ENCODE measurements at places on chromosomes 7 and 10.

GRCh38 chr7:86089455-86089854, 554.3 kb upstream of the GRM3 start:
- no peak for DNase-seq

DNA sequence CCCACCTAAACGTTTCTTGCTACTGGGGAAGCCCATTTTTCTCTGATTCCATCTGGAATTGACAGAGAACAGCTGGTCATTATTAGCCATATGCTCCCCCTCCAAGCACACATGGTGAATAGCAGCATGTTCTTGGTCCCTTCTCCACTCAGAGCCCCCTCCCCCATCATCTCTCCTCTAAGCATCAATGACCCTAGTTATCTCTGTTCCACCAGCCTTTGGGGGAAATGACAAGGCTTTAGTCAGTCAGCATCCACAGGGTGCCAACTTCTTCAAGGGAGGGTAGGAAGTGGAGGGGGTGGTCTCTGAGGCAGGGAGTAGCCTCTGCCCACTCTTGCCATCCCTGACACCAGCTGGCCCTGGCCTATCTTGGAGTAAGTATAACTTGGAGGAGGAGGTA, 163.1 kb downstream of the UBE2H start:
- no peak for DNase-seq

DNA sequence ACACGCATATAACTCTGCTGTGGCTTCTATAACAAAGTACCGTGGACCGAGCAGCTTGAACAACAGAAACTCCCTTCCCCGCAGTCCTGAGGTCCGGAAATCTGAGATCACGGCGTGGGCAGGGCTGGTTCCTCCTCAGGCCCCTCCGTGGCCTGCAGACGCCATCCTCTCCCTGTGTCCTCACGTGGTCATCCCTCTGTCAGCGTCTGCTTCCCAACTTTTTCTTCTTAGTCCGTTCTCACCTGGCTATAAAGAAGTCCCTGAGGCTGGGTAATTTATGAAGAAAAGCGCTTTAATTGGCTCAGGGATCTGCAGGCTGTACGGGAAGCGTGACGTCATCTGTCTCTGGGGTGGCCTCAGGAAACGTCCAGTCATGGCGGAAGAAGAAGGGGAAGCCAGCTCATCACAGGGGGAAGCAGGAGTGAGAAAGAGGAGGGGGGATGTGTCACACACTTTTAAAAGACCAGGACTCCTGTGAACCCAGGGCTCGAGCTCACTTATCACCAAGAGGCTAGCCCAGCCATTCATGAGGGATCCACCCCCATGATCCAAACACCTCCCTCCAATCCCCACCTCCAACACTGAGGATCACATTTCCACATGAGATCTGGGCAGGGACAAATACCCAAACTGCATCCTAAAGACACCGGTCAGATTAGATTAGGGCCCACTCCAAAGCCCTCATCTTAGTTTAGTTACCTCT, 91.2 kb upstream of the INSIG1 start:
- no peak for DNase-seq

GRCh38 chr10:52438119-52438518, 124.0 kb downstream of the DKK1 start:
- DNase-seq, result no peak

GRCh38 chr7:25839084-25839769, 312.8 kb upstream of the NFE2L3 start:
- DNase-seq, result no peak

DNA sequence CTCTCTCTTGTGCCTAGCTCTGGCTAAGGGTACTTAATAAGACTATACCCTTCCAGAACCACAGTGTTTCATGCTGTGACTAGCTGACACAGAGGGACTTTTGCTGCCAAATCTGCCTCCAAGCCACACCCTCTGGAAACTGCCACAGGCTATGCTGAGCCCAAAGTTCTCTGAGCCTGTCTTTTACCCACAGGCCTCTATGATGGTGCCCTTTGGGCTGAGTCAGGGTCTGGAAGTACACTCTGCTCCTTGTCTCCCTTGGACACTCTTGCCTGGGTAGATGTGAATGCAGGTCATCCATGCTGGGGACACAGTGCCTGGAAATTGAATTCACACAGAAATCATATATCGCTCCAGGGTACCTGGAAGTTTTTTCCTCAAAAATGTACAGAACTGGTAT, 22.6 kb downstream of the DYDC1 start:
- no peak for DNase-seq

GRCh38 chr10:48594371-48594770, 10.5 kb downstream of the ARHGAP22 start:
- no peak for DNase-seq

DNA sequence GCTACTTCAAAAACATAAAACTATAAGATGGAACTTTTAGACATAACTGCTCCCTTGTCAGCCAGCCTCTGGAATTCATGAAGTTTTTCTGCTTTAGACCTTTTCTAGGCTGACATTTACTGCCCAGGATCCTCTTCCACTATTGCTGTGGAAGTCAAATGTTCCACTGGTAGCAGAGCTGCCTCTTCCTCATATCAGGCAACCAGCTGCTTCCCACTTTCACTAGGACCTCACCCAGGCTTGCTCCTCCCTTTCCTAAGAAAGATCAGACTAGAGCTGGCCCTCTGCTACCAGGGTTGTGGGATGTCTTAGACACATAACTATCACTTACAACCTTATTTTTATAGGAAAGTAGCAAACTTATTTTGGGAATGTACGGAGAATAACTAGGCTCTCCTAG, 121.5 kb downstream of the CTTNBP2 start:
- DNase-seq, result no peak

DNA sequence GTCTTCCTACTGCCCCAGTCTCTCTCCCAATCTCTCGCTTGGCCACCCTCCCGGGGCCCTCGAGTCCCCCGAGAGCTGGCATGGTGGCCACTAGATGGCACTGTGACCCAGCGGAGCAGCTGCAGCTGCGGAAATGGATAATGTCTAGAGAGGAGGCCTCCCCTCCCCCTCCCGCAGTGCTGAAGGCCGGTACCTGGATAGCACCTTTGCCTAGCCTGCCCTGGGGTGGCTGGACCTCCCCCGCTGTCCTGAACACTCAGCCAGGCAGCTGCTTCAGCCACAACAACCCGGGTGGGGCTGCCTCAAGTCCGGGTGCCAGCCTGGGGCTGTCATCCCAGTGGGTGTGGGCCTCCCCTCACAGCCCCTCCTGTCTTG, 65.2 kb downstream of the GOLGA7B start:
- DNase-seq, result peak; percentile 84

Data from H9 (cell line).